Activated naive CD4-positive, alpha-beta T cell treated with anti-CD3 and anti-CD28 coated beads for 36 hours (primary cell): ENCODE measurements at places on chromosomes 2 and 18. TPM values are rescaled to one million over a fixed set of nuclear protein-coding genes. Genes with fewer than 3 reads are reported as not detected.

- H3K27ac ChIP-seq = no peak overlapping the region
- H3K27me3 ChIP-seq = peaks cover 2% of the 10 kb centered on the region
- H3K4me1 ChIP-seq = peaks cover 9% of the 10 kb centered on the region
- H3K36me3 ChIP-seq = no peaks in the 10 kb centered on the region
- no peak overlapping the region for H3K4me3 ChIP-seq
- no peak for DNase-seq
Observed at GRCh38 chr2:196954001-196954400, 27.5 kb upstream of the PGAP1 start.

The SPP2 gene
- not detected for total RNA-seq

DNA sequence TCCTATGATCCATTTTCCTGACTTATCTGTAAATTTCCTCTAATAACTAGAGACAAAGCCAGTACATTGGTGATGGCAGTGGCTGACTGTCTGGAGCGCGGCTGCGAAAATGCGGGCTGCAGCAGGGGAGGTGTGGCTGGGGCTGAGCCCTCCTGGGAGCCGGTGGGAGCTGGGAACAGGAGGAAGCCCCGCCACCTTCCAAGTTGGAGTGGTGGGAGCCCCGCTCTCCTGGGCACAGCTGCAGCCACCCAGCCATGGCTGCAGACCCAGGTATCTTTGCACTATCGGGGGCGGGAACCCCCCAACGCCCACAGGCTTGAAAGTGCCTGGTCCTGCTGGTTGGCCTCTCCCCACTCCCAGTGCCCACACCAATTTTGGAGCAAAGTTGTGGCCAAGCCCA lies 633.0 kb upstream of the TMEFF2 start:
- H3K4me1 ChIP-seq = no peaks in the 10 kb centered on the region
- H3K27me3 ChIP-seq = no peaks in the 10 kb centered on the region
- no peak overlapping the region for H3K27ac ChIP-seq
- no peak overlapping the region for H3K4me3 ChIP-seq
- H3K36me3 ChIP-seq = no peaks in the 10 kb centered on the region

- no peaks in the 10 kb centered on the region for H3K36me3 ChIP-seq
- peaks cover 11% of the 10 kb centered on the region for H3K27me3 ChIP-seq
- no peaks in the 10 kb centered on the region for H3K4me1 ChIP-seq
- H3K27ac ChIP-seq = no peak overlapping the region
- DNase-seq = no peak
- no peak overlapping the region for H3K4me3 ChIP-seq
Observed at GRCh38 chr2:240797500-240797895, 22.5 kb downstream of the KIF1A start.

DNA sequence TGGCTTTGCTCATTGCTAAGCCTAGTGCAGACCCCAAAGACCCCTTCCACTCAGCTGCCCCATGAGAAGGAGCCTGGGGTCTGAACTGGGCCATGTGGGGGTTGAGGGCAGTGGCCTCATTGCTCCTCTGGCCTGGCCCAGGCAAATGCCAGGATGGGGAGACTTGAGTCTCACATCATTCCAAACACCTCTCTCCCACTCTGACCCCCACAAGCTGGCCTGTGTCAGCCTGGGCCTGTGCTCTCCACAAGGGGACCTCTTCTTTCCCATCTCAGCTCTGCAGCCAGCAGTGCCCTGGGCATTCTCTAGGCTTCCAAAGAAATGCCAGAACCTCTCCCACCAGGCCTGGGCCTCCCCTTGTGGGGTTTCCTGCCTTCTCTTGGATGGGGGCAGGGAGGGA lies 45.8 kb upstream of the OTOF start:
- no peaks in the 10 kb centered on the region for H3K36me3 ChIP-seq
- peaks cover 21% of the 10 kb centered on the region for H3K4me1 ChIP-seq
- H3K27me3 ChIP-seq = no peaks in the 10 kb centered on the region
- peak; percentile 2 for DNase-seq
- H3K4me3 ChIP-seq = no peak overlapping the region

DNA sequence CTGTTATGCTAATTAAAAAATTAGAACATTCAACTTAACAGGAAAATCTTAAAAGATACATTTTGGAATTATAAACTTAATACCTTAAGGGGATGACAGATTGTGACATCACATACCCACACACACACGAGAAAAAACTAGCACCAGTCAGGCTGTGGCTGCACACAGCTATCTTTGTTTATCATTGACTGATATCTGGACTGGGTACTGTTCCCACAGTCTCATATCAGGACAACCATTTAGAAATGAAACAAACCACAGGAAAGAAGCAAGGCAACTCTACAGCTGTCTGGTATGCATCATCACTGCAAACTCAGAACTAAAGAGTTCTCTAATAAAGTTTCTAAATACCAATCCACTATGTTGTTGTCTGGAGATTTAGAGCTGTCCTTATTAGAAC lies 210.9 kb upstream of the SMAD7 start:
- no peaks in the 10 kb centered on the region for H3K27me3 ChIP-seq
- no peak overlapping the region for H3K4me3 ChIP-seq
- no peak overlapping the region for H3K27ac ChIP-seq
- H3K36me3 ChIP-seq = peaks cover 43% of the 10 kb centered on the region
- peak; percentile 47 for DNase-seq
- H3K4me1 ChIP-seq = peaks cover 10% of the 10 kb centered on the region

GRCh38 chr2:161625314-161625919 lies 1.2 kb downstream of the SLC4A10 start:
- peaks cover 29% of the 10 kb centered on the region for H3K27me3 ChIP-seq
- H3K27ac ChIP-seq = no peak overlapping the region
- H3K36me3 ChIP-seq = no peaks in the 10 kb centered on the region
- peak; percentile 14 for DNase-seq
- H3K4me1 ChIP-seq = peaks cover 18% of the 10 kb centered on the region
- peak overlapping the region; percentile 17 for H3K4me3 ChIP-seq

DNA sequence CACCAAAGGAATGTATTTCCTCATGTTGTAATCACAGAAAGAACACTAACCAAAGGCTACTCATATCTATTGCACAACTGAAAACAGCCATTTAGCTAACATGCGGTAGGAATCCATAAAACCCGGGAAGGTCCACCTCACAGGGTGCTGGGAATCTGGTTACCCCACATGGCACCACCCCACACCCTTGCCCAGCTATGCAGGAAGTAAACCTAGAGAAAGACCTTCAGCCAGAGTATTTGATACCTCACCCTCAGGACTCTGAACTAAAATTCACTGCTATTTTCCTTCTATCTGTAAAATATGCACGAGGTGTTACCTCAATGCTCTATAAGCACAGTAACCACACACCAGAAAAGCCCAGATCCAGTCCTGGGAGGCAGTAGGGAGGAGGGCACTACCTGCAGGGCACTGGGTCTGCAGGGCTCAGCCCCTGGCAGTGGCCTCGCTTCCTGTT lies 45.8 kb downstream of the PTPN2 start:
- peaks cover 52% of the 10 kb centered on the region for H3K4me1 ChIP-seq
- H3K36me3 ChIP-seq = peaks cover 31% of the 10 kb centered on the region
- peak overlapping the region; percentile 84 for H3K27ac ChIP-seq
- no peaks in the 10 kb centered on the region for H3K27me3 ChIP-seq

The POTEF gene
- not detected for total RNA-seq

DNA sequence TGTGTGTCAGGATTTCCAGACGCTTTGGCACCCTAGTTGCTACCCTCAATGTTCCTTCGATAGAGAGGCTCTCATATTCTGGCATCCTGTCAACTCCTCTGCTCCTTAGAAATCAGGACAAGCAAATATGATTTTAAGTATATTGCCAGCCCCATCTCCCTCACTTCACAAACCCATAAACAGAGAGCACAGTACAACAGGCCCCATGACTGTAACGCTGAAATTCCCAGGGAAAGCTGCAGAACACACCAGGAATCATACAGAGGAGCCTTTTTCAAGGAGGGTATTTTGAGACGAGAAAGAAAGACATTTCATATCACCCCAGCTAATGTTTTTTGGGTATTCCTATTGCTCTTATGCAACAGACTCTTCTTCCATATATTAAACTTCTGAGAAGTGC lies 162.9 kb downstream of the NAPG start:
- H3K4me1 ChIP-seq = no peaks in the 10 kb centered on the region
- no peak overlapping the region for H3K27ac ChIP-seq
- peaks cover 2% of the 10 kb centered on the region for H3K27me3 ChIP-seq
- H3K4me3 ChIP-seq = no peak overlapping the region
- no peak for DNase-seq
- no peaks in the 10 kb centered on the region for H3K36me3 ChIP-seq

- H3K27me3 ChIP-seq = peaks cover 4% of the 10 kb centered on the region
- H3K36me3 ChIP-seq = no peaks in the 10 kb centered on the region
- peaks cover 10% of the 10 kb centered on the region for H3K4me1 ChIP-seq
- H3K4me3 ChIP-seq = no peak overlapping the region
- no peak overlapping the region for H3K27ac ChIP-seq
Observed at GRCh38 chr2:207044379-207045362, 105.4 kb downstream of the CPO start.

DNA sequence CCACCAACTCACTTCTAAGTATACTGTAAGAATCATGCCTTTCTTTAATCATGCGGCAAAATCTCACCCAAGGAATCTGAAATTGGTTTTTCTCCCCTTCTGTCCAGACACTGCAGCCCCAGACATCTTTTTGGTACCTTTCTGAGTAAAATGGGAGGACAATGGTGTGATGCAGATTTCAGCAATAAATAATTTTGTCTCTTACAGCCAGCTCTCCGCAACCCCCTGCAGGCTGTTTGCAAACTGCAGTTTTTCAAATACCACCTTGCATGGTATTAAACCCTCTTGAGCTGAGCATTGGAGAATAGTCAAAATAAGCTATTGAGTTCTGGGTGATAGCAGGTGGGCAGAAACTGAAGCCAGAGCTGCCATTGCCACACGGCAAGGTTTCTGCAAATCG lies 32.2 kb downstream of the GPR39 start:
- H3K27ac ChIP-seq = no peak overlapping the region
- DNase-seq = no peak
- H3K4me3 ChIP-seq = no peak overlapping the region
- no peaks in the 10 kb centered on the region for H3K4me1 ChIP-seq

The GAREM2 gene
- 1.3 TPM for total RNA-seq

- H3K27ac ChIP-seq = no peak overlapping the region
- DNase-seq = no peak
- peaks cover 3% of the 10 kb centered on the region for H3K4me1 ChIP-seq
- no peak overlapping the region for H3K4me3 ChIP-seq
Observed at GRCh38 chr2:17821080-17821479, 4.8 kb downstream of the MSGN1 start.

DNA sequence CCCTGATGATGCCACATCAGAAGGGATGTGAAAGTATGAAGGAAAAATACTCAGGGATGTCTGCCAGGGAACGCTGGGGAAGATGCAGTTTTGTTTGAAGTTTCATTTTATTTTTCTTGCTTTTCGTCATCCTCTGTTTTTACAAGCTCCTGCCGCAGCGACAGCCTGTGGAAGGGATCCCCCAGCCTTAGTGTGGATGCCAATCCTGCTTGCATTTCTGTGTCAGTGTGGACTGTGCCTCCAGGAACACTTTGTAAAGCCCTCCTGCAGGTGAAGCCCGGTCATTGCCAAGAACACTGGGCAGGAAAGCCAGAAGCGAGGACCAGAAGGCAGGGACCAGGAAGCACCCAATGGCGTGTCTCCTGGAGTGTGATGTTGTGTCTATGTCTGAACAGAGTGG lies 234.3 kb downstream of the SEPTIN10 start:
- peaks cover 2% of the 10 kb centered on the region for H3K36me3 ChIP-seq
- no peak overlapping the region for H3K4me3 ChIP-seq
- no peak for DNase-seq
- no peaks in the 10 kb centered on the region for H3K27me3 ChIP-seq

The RFTN2 gene
- total RNA-seq = not detected

DNA sequence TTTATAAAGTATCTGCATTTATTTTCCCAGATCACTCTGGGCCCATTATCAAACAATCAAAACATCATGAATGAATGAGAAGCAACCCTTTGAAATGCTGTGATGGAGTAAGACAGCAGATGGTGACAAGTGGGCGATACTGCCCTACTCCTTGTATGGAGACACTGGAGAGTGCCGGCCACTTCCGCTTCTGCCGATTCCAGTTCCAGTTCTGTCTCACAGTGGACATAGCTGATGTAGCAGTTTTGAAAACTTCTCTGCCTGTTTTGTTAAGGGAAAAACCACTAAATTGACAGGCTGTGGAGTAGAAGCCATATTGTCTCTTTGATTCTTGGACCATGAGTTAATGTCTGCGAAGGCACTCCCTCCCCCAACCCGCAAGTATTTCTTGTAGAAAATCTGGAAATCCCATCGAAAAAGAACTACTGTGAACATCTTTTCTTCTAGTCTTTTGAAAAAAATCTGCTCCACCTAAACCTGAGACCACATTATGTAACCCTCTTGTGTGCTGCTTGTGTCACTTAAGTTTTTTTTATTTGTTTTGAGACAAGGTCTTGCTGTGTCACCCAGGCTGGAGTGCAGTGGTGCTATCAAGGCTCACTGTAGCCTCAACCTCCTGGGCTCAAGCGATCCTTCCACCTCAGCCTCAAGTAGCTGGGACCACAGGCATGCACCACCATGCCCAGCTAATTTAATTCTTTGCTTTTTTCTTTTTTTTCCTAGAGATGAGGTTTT lies 133.5 kb downstream of the TANC1 start:
- H3K27me3 ChIP-seq = no peaks in the 10 kb centered on the region
- H3K4me3 ChIP-seq = no peak overlapping the region
- peaks cover 1% of the 10 kb centered on the region for H3K36me3 ChIP-seq
- no peak overlapping the region for H3K27ac ChIP-seq
- H3K4me1 ChIP-seq = peaks cover 6% of the 10 kb centered on the region

GRCh38 chr2:107086497-107086896 lies 200.5 kb upstream of the ST6GAL2 start:
- no peaks in the 10 kb centered on the region for H3K36me3 ChIP-seq
- no peak for DNase-seq
- no peaks in the 10 kb centered on the region for H3K4me1 ChIP-seq
- no peaks in the 10 kb centered on the region for H3K27me3 ChIP-seq
- no peak overlapping the region for H3K27ac ChIP-seq

- peak overlapping the region; percentile 96 for H3K4me3 ChIP-seq
- H3K36me3 ChIP-seq = peaks cover 36% of the 10 kb centered on the region
- peaks cover 2% of the 10 kb centered on the region for H3K27me3 ChIP-seq
- peaks cover 46% of the 10 kb centered on the region for H3K4me1 ChIP-seq
Observed at GRCh38 chr18:35289293-35289692, 736 bp downstream of the ZSCAN30 start.

GRCh38 chr2:86646329-86646728 lies 22.7 kb upstream of the RNF103 start:
- H3K4me3 ChIP-seq = no peak overlapping the region
- H3K4me1 ChIP-seq = no peaks in the 10 kb centered on the region
- H3K27me3 ChIP-seq = peaks cover 4% of the 10 kb centered on the region
- no peak for DNase-seq
- no peak overlapping the region for H3K27ac ChIP-seq
- H3K36me3 ChIP-seq = peaks cover 6% of the 10 kb centered on the region

DNA sequence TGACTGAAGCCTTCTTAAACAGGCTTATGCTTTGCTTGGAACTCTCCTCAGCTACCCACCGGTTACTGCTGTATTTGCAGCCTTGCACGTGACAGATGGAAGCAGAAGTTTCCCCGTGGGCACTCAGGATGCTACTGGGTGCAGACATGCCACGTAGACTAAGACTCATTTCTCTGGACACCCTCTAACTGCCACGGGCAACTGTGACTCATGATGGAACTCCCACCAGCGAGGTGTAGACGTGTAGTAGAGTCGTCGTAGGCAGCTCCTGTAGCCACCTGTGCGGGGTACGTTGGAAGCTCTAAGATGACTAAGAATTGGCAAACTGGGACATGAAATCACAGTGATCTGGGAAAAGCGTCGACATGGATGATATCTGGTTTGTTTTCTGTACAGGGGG lies 27.5 kb downstream of the TSHZ1 start:
- peaks cover 7% of the 10 kb centered on the region for H3K36me3 ChIP-seq
- no peaks in the 10 kb centered on the region for H3K27me3 ChIP-seq
- no peak overlapping the region for H3K4me3 ChIP-seq
- H3K27ac ChIP-seq = no peak overlapping the region
